ENCODE measurements at places on chromosomes 5 and 9. TPM values are rescaled to one million over a fixed set of nuclear protein-coding genes. Genes with fewer than 3 reads are reported as not detected.
A peak's percentile ranks its signal among the peaks of the same experiment; 100 is the strongest.

Gene SPOCK1
- polyA plus RNA-seq = 0.81 TPM

Gene SLC12A7
- polyA plus RNA-seq = 79.9 TPM

GRCh38 chr5:31692561-31693221 lies 53.8 kb downstream of the PDZD2 start:
- no peak overlapping the region for H3K27ac ChIP-seq
- H3K27me3 ChIP-seq = no peaks in the 10 kb centered on the region
- no peak for DNase-seq
- H3K4me1 ChIP-seq = no peaks in the 10 kb centered on the region
- no peaks in the 10 kb centered on the region for H3K36me3 ChIP-seq

Gene SARDH
- polyA plus RNA-seq = 0.54 TPM

Gene SHOC1
- polyA plus RNA-seq = 0.12 TPM

Gene CEL
- polyA plus RNA-seq = 463 TPM

DNA sequence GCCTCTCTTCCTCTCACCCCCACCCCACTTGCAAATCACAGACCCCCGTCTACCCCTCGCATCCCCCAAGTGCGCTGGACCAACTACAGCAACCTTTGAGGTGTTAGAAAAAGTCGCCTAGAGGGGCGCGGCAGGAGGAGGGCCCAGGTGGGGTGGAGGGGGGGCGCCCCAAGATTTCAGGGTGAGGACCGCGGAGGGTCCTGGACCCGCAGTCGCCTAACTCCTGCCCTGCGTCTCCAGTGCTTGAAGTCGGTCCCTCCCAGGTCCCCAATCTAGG lies 379 bp upstream of the EGFLAM start:
- H3K4me3 ChIP-seq = no peak overlapping the region
- DNase-seq = peak; percentile 5
- H3K27me3 ChIP-seq = peaks cover 50% of the 10 kb centered on the region
- H3K36me3 ChIP-seq = no peaks in the 10 kb centered on the region
- H3K27ac ChIP-seq = peak overlapping the region; percentile 13
- H3K4me1 ChIP-seq = no peaks in the 10 kb centered on the region

Gene PCDHGA9
- not detected for polyA plus RNA-seq

DNA sequence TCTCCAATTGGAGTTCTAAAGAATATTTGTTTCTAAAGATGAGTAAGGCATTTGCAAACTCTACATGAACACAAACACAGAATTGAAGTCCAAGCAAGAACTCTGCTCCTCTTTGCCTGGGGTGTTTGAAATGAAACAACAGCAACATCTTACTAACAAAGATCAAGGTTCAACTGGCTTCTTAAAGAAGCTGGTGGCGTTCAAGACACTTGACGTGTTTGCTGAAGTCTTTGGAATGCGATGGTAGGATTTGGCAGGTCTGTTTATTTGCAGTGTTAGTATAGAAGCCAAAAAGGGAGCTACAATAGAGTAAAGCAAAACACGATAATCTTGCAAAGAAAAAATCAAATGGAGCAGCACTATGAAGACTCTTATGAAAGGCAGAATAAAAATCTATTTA lies 94.9 kb downstream of the BASP1 start:
- no peaks in the 10 kb centered on the region for H3K4me1 ChIP-seq
- no peak for DNase-seq
- no peaks in the 10 kb centered on the region for H3K36me3 ChIP-seq

DNA sequence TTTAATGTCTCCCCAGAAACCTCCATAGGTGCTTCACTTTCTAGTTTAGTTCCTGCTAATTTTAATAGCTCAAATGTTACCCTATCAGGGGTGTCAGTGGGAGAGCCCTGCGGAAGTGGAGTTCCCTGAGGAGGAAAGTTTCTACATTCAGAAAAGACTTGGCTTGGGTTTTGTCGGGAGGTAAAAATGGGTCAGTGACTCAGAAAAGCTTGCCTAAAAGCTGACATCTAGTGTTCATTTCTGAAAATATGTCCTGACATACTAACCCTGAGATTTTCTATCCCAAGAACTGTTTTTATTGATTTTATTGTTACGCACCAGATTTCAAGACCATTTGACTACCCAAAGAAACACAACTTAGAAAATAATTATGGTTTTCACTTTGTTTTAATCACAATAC lies 40.9 kb upstream of the GLDC start:
- no peak for DNase-seq
- H3K4me1 ChIP-seq = no peaks in the 10 kb centered on the region
- peaks cover 7% of the 10 kb centered on the region for H3K36me3 ChIP-seq
- H3K27ac ChIP-seq = no peak overlapping the region
- no peak overlapping the region for H3K4me3 ChIP-seq

Gene PCDHB2
- 0.72 TPM for polyA plus RNA-seq

DNA sequence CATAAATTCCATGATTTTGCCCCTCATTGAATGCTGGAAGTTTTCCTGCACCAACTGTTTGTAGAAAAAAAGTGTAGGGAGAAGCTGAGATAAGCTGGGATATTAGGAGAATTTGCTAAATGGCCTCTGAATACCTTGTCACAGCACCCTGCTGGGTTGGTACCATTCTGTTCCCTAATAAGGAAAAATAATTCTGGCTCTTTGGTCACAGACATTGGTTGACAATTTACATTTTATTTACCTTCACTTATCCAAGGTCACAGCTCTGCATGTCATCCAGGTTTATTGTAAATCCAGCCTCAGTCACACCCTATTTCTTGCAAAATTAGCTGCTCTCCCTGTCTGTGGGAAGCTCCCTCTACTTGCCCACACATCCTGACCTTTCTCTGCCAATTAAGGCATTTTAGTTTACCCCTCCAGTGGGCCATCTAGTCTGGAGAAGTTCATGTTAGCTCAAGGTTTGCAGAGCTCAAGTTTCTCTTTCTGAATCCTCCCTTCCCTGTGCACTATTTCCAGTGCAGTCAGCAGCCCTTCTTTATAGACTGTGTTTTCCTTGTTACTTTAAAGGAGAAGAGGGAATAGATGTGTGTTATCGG lies 115.4 kb upstream of the NTRK2 start:
- H3K4me3 ChIP-seq = no peak overlapping the region
- no peaks in the 10 kb centered on the region for H3K27me3 ChIP-seq
- H3K4me1 ChIP-seq = no peaks in the 10 kb centered on the region
- H3K27ac ChIP-seq = no peak overlapping the region
- DNase-seq = no peak

DNA sequence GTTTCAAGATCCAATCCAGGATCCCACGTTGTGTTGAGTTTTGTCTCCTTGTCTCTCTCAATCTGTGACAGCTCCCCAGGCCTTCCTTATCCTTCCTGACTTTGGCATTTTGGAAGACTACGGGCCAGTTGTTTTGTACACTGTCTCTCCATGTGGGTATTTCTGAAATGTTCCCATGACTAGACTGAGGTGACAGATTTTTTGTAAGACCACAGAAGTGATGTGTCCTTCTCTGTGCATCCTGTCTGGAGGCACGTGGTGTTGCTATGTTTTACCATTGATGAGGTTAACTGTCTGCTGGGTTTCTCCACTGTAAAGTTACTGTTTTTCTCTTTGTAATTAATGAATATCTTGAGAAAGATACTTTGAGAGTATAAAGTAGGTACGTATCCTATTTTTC lies 15.7 kb upstream of the PDZD2 start:
- no peak overlapping the region for H3K4me3 ChIP-seq
- no peaks in the 10 kb centered on the region for H3K27me3 ChIP-seq
- H3K4me1 ChIP-seq = no peaks in the 10 kb centered on the region

Gene GARNL3
- polyA plus RNA-seq = 1.6 TPM

Gene SHB
- 9.2 TPM for polyA plus RNA-seq

GRCh38 chr5:170809551-170809950 lies 26.0 kb downstream of the GABRP start:
- no peaks in the 10 kb centered on the region for H3K4me1 ChIP-seq
- H3K27me3 ChIP-seq = no peaks in the 10 kb centered on the region
- peak; percentile 54 for DNase-seq

GRCh38 chr5:1297243-1297642 lies 2.4 kb upstream of the TERT start:
- H3K4me1 ChIP-seq = no peaks in the 10 kb centered on the region
- H3K27ac ChIP-seq = no peak overlapping the region
- H3K4me3 ChIP-seq = no peak overlapping the region
- H3K36me3 ChIP-seq = peaks cover 2% of the 10 kb centered on the region
- DNase-seq = no peak

DNA sequence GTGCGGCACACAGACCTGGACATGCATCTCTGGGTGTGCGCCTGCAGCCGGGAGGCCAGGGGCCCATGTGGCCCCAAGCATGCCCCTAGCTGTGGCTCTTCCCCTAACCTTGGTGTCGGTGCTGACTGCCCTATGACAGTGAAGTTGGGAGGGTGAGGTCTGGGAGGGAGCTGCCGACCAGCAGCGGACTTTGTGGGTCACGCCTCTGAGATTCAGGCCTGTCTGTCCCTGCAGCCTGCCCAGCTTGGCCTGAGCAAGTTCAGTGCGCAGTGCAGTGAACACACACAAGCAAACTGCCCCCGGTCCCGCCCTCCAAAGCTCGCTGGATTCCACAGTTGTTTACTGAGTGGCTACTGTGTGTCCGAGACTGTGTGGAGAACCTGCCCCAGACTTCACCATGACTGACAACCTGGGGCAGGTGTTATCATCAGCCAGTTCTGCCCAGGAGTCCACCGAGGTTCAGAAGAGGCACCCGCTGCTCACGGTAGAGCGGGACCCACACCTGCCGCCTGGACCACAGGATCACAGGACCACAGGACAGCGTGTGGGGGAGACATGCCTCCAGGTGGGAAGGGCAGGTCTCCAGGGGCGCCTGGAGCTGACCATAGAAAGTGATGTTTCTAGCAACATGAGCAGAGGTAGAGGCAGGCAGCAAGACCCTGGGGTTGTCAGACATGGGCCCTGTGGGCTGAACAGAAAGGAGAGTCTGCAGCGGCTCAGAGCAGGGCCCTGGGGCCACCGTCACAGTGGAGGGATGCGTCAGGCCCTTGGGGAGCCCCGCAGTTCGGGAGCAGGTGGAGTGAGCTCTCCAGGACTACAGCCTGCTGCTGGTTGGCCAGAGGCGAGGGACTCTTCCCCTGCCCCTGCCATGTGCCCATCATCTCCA lies 105.1 kb downstream of the PHF2 start:
- H3K4me3 ChIP-seq = no peak overlapping the region
- no peaks in the 10 kb centered on the region for H3K4me1 ChIP-seq
- no peak for DNase-seq

GRCh38 chr5:143057580-143057999 lies 287.4 kb downstream of the ARHGAP26 start:
- H3K36me3 ChIP-seq = peaks cover 4% of the 10 kb centered on the region
- H3K27me3 ChIP-seq = no peaks in the 10 kb centered on the region
- no peaks in the 10 kb centered on the region for H3K4me1 ChIP-seq
- no peak for DNase-seq
- no peak overlapping the region for H3K4me3 ChIP-seq

GRCh38 chr5:61397238-61397637 lies 65.2 kb downstream of the ZSWIM6 start:
- no peak overlapping the region for H3K27ac ChIP-seq
- no peak for DNase-seq
- H3K27me3 ChIP-seq = no peaks in the 10 kb centered on the region
- peaks cover 6% of the 10 kb centered on the region for H3K36me3 ChIP-seq

Gene COL27A1
- polyA plus RNA-seq = 123 TPM

Gene AHRR
- 0.82 TPM for polyA plus RNA-seq

DNA sequence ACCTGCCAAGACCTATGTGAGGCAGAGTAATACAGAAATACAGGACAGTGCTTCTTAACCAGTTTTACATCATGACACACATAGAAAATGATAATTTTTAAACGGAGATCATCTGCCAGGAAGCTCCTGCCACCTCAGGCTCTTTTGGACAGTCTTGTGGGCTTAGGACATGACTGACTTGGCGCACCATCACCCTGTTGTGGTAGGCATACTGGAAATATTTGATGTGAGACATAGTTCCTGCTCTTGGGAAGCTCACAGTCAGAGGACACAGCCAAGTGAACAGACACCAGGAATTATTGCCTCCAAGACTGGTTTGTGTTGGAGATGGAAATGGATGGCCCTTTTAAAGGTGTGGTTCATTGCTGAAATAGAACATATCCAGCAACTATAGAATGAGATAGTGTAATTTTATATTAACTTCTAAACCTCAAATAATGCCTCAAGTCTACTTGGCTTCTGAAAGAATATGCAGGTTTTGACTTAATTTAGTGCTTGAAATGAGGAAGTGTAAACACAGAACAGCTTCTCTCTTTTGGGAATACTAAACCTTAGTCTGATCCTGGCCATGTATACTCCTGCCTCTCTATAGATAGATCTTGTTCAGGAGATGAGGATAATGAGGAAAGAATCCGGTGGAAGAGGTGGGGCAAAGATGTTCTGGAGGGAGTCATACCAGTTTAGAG lies 19.7 kb downstream of the CPEB4 start:
- no peak overlapping the region for H3K27ac ChIP-seq
- H3K4me3 ChIP-seq = no peak overlapping the region
- H3K4me1 ChIP-seq = no peaks in the 10 kb centered on the region
- peaks cover 9% of the 10 kb centered on the region for H3K36me3 ChIP-seq
- no peaks in the 10 kb centered on the region for H3K27me3 ChIP-seq

DNA sequence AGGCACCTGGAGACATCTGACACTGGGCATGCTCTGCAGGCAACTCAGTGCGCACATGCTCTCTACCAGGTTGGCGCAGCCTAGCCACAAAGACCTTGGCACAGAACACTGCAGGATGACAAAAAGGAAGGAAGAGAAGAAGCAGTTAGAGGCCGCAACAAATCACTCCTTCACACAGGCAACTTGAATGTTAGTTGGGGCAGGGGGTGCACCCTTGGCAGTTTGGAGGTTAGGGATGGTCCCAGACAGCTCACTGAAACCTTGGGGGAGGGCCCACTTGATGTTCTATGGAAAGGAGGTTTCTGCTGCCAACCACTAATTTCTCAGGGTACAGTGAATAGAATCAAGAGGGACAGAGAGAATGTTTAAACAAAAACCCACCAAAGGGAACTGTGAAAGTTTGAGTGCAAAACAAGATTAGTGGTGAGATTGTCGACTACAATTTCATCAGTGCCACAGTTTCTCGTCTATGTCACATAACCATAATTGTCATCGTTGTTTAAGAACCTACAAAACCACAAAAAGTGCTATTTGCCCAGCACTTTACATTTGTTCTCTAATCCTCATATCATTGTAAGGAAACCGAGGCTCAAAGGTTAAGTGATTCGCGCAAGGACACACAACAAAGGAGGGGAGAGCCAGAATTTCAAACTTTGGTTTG lies 48.7 kb downstream of the FBXW11 start:
- no peak overlapping the region for H3K27ac ChIP-seq
- no peak overlapping the region for H3K4me3 ChIP-seq
- H3K4me1 ChIP-seq = no peaks in the 10 kb centered on the region
- H3K36me3 ChIP-seq = no peaks in the 10 kb centered on the region

GRCh38 chr9:119768266-119768665 lies 399.0 kb upstream of the BRINP1 start:
- no peak for DNase-seq
- no peaks in the 10 kb centered on the region for H3K27me3 ChIP-seq
- no peak overlapping the region for H3K27ac ChIP-seq
- H3K4me3 ChIP-seq = no peak overlapping the region

Gene OTP
- not detected for polyA plus RNA-seq

Gene TMC1
- 0.25 TPM for polyA plus RNA-seq

Gene TSLP
- not detected for polyA plus RNA-seq

DNA sequence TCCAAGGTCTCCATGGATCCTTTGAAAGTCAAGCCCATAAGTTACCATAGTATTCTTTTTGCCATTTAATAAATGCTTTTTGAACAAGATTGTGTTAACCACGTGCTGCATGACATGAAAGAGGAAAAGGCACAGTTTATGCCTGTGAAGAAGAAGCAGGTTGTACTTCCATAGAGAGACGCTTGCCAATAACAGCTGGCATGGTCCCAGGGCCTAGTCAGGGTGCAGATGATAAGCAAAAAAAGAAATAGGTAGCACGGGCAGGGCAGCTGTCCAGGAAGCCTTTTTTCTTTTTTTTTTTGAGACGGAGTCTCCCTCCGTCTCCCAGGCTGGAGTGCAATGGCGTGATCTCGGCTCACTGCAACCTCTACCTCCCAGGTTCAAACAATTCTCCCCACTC lies 71.8 kb upstream of the CLINT1 start:
- DNase-seq = peak; percentile 76
- no peaks in the 10 kb centered on the region for H3K36me3 ChIP-seq
- no peak overlapping the region for H3K27ac ChIP-seq
- no peaks in the 10 kb centered on the region for H3K27me3 ChIP-seq

Gene SLC36A2
- not detected for polyA plus RNA-seq

All from small intestine (tissue), 16 donors.